A172 (cell line): ENCODE measurements at places on chromosomes 16 and 17. TPM values are rescaled to one million over a fixed set of nuclear protein-coding genes. Genes with fewer than 3 reads are reported as not detected.

GRCh38 chr17:67491009-67491680 is 114.1 kb downstream of the PITPNC1 start:
- DNase-seq = peak; percentile 93

TPSG1 gene
- 2.9 and 4.3 TPM in 2 replicates for total RNA-seq

GRCh38 chr17:78049609-78050008 is 78.9 kb downstream of the TMC6 start:
- no peak for DNase-seq

GRCh38 chr16:83037884-83038283 is 411.1 kb downstream of the CDH13 start:
- no peak for DNase-seq

DNA sequence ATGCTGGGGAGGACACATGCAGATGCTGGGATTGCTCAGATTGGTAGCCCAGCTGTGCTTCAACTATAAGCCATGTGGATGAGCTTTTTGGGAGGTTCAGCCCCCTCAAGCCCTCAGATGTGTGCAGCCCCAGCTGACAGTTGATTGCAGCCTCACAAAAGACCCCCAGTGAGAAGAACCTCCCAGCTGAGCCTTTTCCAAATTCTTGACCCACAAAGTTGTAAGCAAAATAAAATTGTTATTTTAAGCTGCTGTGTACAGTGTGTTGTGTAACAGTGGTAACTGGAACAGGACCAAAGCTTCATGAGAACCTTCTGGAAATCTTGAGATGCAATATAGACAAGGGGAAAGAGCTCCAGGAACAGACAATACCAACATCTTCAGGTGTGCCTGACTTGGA is 156.8 kb upstream of the IRX3 start:
- DNase-seq = no peak

- DNase-seq = no peak
These were observed 9.6 kb downstream of the GPRC5C start for GRCh38 chr17:74441537-74441936.

GRCh38 chr16:89200850-89201411 is 594 bp upstream of the SLC22A31 start:
- no peak for DNase-seq

- peak; percentile 80 for DNase-seq
These were observed at the start of gene PLA2G15 for GRCh38 chr16:68244903-68245853. PLA2G15 (plus strand) TSS chr16:68245373; CDS start chr16:68245427, 54 bp downstream.

SNAI3 gene
- total RNA-seq = not detected in 2 replicates

CCDC78 gene
- 2.1 and 4.0 TPM in 2 replicates for total RNA-seq

CLEC10A gene
- not detected in 2 replicates for total RNA-seq

DNA sequence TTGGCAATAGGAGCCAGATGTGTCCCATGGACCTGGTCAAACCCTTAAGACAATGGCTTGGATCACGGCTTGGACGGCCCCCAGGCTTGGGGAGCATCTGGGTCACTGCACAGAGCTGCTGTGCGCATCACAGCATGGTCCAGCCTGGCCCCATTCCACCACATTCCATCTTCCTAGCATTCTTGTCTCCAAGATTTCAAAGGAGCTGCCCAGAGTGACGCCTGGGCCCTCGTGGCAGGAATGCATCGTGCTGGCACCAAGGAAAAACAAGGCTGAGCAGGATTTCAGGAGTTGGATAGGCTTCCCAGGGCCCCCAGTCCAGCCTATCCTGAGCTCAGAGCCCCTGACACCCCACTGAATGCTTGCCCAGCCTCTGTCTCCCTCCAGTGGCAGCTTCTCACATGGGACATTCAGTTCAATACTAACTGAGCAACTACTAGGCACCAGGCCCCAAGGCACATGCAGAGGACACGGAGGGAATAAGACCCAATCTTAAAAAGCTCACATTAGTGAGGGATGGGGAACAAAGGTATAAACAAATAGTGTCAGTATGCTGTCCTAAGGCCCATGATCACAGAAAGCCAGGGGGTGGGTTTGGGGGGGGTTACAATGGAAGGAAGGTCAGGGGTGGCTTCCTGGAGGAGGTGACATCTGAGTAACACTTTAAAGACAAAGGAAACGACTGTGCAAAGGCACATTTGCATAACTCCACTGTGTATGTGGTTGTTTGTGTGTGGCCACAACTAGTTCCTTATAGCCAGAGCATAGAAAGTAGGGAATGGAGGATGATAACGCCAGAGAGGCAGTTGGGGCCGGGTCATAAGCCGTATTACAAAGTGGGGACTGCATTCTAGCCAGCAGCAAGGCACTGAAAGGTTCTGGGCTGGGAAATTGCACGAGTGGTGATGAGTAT is 34.1 kb downstream of the TK2 start:
- peak; percentile 85 for DNase-seq

CFAP52 gene
- total RNA-seq = 3.4 TPM in 1 of 2 replicates, not detected in the other

DNA sequence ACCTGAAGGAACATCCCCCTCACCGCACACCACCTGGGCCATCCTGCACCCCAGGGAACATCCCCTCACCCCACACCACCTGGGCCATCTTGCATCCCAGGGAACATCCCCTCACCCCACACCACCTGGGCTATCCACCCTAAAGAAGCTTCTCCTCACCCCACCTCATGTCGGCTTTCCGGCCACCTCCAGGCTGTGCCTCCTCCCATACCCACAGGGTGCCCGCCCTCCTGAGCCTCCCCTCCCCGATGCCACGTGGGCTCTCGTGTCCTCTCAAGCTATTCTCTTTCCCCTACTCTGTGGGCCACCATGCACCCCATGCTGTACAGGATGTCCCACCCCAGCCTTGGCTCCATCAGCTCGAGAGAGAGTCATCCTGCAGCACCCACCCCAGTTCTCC is 18.0 kb downstream of the MYLK3 start:
- DNase-seq = no peak

GAS7 gene
- total RNA-seq = 0.07 and 0.10 TPM in 2 replicates

DNA sequence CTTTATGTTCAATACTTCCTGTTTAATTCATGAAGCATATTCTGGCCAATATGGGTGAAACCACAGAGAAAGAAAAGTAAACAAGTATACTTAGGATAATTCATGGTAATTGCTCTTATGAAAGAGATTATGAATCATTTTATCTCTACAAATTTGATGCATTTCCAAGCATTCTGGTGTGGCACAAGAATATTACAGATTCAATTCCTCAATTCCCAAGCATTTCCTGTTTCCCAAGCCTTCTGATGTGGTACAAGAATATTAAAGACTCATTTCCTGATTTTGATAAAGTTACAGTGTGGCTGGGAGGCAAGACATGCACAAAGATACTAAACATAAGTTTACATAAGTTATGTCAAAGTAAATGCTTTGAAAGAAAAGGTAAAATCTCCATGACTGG is 126.1 kb upstream of the NUDT7 start:
- peak; percentile 49 for DNase-seq

PRSS36 gene
- total RNA-seq = 0.41 and 0.55 TPM in 2 replicates

DNA sequence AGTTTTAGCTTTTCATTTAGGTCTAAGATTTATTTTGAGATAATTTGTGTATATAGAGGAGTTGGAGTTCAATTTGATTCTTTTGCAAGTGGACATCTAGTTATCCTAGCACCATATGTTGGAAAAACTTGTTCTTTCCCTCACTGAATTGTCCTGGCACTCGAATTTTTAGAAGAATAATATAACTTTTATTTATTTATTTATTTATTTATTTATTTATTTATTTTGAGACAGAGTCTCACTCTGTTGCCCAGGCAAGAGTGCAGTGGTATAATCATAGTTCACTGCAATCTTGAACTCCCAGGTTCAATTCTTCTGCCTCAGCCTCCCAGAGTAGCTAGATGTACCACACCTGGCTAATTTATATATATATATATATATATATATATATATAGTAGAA is 29.4 kb downstream of the PPM1E start:
- DNase-seq = no peak

HBQ1 gene
- not detected in 2 replicates for total RNA-seq

- DNase-seq = no peak
These were observed 206.0 kb downstream of the CYB561 start for GRCh38 chr17:63240106-63240505.

DNA sequence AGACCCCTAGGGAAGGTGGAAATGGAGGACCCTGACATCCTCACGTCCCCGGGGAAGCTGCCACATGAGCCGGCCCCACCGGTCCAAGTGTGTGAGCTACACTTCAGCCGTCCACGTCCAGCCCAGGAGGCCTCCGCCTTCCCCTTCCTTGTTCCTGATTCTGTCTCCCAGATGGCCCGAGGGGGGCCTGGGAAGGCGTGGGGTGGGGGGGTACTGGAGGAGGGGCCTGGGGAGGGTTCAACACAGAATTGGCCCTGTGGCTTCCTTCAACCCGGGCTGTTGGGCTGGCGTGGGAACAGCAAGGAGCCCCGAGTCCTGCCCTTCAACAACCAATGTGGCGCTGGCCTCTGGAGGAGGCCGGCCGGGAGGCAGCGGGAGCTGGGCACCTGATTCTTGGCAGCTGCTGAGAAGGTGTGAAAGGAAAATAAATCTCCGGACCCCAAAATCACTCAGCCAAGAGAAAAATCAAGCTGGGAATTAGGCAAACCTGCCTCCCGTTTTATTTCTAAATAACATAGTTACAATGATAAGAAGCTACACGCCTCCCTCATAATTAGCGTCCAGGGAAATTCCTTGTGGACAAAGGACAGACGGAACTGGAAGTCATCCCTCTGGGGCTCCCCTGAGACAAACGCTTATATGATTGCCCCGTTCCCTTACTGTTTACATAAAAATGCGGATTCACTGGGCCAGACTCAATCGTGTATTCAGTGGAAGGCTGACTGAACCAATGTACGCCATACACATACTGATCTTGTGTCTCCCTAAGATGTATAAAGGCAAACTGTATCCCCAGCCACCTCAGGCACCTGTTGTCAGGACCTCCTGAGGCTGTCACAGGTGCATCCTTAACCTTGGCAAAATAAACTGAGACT is 1.8 kb upstream of the APRT start:
- DNase-seq = no peak
